WTC11 (cell line): ENCODE measurements at places on chromosomes 16 and 17.

DNA sequence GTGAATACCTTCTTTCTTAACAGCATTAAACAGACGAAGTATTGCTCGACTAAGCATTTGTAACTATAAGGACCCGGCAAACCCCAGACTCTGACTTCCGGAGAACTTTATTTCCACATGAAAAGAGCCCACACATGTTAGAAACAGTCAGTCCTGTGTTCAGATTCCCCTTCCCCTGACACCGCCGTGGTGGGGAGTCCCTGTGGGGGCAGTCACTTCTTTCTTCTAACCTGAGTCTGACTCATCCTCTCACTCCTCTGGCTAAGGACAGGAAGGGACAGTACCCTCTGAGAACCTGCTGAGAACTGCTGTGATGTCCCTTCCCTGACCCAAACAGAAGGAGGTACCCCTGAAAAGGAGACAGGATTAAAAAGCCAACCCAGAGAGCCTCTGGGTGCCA is 165.1 kb downstream of the XYLT1 start:
- DNase-seq: no peak

DNA sequence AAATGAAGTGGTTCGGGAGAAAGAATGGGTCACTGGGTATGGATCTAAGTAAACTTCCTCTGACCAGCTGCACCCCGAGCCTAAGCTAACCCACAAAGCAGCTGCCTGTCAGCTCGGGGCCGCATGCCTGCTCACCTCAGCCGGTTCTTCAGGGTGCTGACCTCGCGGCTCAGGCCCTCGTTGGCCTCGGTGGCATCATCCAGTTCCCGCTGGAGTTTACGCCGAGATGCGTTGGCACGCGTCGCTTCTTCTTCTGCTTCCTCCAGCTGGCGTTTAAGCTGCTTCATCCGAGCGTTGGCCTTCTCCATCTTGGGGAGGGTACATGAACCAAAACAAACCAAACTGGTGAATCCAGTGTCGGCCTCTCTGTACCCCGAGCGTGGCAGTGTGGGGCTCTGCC is 41.1 kb downstream of the NDEL1 start:
- DNase-seq: no peak

DNA sequence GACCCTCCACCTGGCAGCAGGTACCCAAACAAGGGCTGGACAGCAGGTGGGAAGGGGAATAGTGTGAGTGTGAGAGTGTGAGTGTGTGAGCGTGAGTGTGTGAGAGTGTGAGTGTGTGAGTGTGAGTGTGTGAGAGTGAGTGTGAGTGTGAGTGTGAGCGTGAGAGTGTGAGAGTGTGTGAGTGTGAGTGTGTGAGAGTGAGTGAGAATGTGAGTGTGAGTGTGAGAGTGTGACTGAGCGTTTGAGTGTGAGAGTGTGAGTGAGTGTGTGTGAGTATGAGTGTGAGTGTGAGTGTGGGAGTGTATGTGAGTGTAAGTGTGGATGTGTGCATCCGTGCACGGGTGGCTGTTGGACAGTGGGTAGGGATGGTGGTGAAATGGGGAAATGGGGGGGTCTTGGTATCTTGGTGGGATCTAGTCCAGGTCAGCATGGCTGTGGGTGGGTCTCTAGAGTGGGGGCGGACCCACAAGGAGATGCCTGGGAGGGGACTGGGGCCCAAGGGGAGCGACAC is 408 bp downstream of the ADGRG1 start:
- no peak for DNase-seq

DNA sequence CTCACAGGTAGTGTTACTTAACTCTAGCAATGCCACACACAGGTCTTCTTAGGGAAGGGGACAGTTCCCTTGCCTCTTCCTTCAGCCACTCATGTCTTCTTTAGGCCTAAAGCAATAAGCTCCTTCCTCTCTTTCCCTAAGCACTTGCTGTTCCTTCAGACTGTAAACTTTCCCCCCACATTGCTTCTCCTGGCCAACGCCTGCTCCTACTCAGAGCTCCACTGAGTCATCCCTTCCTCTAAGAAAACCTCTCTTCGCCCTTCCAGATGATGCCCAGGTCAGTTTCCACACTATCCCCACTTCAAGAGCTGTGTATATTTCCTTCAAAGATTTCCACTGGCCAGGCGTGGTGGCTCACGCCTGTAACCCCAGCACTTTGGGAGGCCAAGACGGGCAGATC is 12.5 kb upstream of the EPOP start:
- DNase-seq: no peak

- no peak for DNase-seq
Measured at GRCh38 chr17:77435272-77436057, 294.7 kb downstream of the SEC14L1 start.

DNA sequence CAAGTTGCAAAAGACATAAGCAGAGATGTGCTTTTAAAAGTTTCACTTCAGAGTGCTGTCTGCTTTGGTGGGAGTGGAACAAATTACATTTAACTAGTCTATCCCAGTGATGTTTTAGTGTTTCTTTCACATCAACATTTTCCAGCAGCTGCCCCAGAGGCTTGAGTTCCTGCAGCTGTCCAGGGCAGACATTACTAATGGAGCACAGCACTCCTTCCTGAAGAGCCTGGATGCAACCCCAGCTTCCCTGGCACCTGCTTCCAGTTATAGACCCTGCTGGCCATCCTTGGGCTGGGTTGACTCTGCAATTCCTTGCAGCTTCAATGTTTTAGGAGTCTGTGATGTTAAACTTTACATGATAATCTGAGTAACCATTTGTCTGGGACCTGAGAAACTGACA is 61.4 kb upstream of the PIRT start:
- DNase-seq: no peak
